ENCODE measurements at places on chromosomes 7 and 10.

DNA sequence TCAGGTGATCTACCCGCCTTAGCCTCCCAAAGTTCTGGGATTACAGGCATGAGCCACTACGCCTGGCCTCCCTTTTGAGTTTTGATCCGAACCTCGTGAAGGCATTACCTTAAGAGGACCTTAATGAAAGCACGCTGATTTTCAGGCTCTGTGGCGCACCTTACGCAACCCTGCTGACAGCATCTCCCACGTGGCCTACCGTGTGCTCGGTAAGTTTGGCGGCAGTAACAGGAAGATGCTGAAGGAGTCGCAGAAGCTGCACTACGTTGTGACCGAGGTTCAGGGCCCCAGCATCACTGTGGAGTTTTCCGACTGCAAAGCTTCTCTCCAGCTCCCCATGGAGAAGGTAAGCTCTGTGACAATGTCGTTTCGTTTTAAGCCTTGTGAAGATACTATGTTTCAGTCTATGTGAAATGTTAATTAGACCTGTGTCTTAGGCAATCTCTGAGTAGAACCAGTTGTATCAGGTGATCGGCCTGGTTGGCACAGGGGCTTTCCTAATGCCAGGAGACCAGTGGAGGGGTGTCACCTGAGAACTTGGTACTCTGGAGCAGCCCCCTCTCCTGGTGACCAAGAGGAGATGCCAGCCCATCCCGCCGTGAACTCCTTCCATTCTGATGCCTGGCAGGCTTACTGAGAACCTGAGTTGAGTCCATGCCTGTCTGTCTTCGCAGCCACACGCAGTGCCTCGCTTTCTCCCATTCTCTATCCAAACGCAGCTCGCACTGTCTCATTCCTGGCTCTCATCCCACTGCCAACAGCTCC, 43.5 kb downstream of the TRRAP start:
- no peak for DNase-seq

- DNase-seq, result no peak
Measured at GRCh38 chr10:53122281-53122680, 349.7 kb upstream of the MBL2 start.

- DNase-seq, result no peak
Measured at GRCh38 chr7:36002900-36003299, 150.2 kb upstream of the EEPD1 start.

- no peak for DNase-seq
Measured at GRCh38 chr10:69768386-69768785, 33.3 kb upstream of the COL13A1 start.

DNA sequence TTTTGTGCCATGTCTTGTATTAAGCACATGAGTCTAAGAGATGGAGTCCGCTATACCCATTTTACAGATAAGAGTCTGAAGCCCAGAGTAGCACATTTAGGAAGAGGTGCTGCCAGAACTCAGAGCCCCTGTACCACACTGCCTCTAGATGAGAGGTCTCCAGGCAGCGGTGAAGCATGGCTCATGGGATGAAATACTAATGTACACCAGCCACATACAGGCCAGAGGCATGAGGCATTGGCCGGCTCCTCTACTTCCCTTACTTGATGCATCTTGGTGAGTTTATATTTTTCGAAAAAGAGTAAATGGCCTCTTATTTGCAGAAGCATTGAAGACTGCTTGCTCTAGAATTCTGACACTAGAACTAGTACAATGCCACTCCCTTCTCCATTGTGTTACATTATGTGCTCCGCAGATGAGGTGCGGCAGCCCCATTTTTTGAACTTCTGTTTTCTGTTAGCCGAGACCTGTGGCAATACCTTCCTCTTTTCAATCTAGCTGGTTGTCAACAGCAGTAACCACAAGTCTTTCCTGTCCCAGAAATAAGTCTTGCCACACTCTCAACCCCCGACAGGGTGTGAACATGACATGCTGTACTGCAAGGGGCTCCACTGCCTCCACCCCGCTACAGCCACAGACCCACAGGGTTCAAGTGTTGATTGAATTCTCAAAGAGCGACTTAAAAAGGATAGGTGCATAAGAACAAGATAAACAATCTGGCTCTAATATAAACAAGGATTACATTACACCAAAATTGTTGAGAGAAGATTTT, 145.3 kb downstream of the CELF2 start:
- DNase-seq, result peak; percentile 65

DNA sequence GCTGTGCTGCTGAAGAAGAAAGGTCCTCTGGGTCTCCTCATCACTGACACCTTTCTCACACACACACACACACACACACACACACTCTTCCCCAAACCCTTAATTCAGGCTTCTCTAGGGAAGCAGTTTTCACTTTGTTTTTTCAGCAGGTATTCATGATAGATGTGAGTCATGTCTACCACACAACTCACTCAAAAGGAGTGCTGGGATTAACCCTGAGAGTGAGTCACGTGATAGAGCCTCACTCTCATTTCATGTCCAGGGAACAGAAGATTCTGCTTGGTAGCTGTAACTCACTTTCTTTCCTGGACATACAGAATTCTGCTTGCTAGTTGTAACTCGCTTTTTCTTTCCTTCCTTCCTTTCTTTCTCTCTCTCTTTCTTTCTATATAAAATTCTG, 45.4 kb downstream of the VIM start:
- DNase-seq, result no peak

GRCh38 chr7:3683546-3684539, 382.8 kb downstream of the SDK1 start:
- no peak for DNase-seq

DNA sequence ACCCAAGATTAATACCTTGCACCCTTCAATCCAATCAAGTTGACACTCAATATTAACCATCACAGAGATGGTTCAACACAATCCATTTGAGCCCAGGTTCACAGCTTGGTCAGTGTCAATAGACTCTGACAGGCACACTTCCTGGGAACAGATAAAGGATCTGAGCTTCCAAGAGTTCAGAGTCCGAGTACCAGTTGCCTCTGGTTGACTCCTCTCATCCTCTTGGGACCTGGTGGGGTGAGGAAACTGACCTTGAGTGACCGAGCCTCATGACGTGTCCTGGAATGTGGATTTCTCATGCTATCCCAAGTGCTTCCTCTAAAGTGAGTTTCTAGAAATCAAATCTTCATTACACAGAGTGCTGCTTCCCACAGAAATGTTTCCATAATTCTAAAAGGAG, 162.0 kb downstream of the CYP26A1 start:
- DNase-seq, result no peak

DNA sequence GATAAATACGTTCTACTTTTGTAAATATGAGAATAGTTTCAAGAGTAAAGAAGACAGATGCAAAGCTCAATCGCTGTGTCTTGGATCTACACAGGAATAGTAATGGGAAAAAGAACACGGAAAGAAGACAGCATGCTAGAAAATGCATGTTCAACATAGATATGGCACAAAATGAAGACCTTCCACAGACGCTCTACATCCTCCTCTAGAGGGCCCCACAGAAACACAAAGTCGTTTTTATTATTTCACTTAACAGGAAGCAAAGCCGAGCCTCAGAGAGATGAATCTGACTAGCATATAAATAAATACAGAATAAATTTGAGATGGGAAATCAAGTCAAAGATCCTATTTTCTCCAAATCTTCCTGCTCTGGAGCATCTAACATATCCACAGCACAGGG, 292.6 kb downstream of the PARD3 start:
- DNase-seq, result no peak

DNA sequence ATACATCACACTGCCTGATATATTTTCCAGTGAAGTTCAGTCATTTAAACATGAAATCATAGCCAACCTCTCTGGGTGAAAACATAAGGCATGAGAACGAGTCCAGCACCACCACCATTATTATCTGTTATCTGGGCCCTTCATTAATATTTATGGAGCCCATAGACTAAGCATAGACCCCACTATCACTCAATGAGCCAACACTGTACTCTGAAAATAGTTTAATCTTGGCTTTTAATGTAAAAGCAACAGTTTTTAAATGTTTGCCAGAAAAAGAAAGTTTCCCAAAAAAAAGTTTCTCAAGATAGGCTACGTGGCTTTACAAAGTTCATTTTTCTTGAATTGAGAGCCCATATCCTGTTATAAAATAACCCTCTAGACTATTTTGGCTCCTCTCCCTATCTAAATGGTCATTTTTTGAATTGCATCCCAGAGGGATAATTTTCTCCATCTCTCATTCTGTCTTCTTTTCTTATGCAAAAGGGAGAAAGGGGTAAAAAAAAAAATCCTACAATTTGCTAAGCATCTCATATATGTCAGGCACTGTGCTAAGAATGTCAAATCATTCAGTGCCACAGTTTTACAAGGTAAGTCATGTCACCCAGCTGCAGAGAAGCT, 66.1 kb downstream of the FZD1 start:
- no peak for DNase-seq

- DNase-seq, result no peak
Measured at GRCh38 chr7:39260279-39260844, 282.7 kb downstream of the POU6F2 start.
